Hippocampal formation (tissue), 2 donors: ENCODE measurements at places on chromosomes 1 and 21.
A peak's percentile ranks its signal among the peaks of the same experiment; 100 is the strongest.

DNA sequence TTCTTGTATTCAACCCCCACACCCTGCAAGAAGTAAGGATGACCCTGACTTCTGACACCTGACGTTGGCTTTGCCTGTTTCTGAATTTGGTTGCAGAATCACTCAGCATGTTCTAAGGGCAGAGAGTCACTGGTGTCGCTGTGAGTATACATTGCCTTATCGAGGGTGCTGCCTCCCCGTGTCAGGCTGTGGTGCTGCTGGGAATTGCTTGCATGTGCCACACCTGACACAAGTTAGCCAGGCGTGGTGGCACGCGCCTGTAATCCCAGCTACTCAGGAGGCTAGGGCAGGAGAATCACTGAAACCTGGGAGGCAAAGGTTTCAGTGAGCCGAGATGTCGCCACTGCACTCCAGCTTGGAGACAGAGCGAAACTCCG lies 45.9 kb downstream of the WDR4 start:
- no peak for DNase-seq

DNA sequence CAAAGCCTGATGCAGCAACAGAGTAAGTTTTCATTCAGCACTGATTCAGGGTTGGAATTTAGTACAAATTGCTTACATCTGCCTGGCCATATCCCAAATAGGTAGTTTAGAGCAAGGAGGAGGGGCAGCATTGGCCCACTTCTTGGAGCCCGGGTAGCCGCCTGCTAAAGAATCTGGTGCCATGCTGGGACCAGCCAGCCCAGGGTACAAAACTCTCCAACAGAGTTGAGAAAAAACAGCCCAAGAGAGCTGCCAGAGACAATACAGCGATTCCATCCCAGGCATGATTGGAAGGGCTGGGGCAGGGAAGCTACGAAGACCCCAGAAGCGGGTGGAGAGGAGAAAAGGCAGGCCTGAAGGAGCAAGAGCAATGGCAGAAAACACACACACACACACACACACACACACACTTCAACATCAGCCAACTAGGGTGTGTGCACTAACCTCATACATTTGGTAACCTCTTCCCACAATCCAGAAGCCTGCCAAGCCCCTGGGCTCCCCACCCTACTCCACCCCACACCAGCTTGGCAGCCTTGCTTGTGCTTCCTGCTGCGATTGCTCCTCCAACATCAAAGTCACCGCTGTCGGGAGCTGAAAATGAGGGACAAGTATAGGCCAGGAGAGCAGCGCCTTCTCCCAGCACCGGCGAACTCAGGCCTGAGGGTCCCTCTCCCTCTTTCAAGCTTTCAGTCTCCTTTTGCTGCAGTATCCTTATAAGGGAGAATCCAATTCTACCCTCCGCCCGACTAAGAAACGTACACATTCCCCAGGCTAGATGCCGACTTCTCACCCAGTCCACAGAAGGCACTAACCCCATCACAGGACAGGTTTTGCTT lies 1.2 kb downstream of the PIK3C2B start:
- DNase-seq, result peak; percentile 72

DNA sequence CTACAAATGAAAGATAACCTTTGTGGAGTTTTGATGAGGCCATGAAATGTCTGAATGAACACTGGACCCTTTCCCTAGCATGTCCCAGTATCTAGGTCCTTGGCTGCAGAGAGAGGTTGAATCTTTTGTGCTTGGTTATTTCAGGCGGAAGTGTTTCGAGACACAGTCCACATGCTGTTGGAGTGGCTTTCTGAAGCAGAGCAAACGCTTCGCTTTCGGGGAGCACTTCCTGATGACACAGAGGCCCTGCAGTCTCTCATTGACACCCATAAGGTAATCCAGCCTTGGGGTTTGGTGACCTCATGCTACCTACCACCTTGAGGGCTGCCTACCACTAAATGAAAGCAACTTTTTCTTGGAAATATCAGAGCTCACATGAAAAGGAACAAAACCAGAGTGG lies 38.9 kb upstream of the BMP8A start:
- DNase-seq, result no peak

- no peak for DNase-seq
Measured at GRCh38 chr1:225613006-225613405, 39.9 kb downstream of the ENAH start.

GRCh38 chr1:151147132-151147503 lies 687 bp upstream of the SEMA6C start:
- no peak for DNase-seq

GRCh38 chr1:81183051-81183450 lies 617.7 kb upstream of the ADGRL2 start:
- DNase-seq, result no peak

DNA sequence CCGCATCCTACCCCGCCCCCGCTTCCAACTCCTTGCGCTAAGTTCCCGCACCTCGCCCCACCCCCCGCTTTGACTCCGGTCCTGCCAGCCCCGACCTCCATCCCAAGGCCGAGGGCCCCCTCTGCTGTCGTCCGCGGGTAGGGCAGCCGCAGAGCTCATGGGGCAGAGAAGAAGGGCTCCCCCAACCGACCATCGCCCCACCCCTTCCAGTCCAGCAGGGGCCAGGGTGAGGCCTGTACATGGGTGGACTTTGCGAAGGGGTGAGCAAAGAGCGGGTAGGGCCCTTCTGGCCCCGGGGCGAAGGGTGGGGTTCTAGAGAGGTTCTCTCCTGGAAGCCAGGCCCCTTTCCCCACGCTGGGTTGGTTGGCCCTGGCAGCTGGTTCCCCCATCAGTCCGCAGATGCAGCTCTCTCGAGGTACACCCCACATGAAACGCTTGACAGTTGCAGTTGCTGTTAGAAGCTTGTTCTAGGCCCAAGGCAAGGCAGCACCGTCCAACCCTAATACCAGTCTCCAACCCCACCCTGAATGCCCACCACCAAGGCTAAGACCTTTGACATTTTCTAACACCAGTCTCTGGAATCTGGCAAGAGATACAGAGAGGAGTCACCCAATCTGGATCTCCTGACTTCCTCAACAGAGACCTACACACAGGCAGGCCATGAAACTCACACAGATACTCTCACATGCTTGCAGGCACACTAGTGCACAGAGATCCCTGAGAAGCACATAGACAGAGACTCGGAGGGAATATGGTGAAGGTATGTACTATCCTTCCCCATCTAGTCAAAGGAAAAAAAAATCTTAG lies 25.3 kb upstream of the ADGRB2 start:
- DNase-seq, result peak; percentile 96

DNA sequence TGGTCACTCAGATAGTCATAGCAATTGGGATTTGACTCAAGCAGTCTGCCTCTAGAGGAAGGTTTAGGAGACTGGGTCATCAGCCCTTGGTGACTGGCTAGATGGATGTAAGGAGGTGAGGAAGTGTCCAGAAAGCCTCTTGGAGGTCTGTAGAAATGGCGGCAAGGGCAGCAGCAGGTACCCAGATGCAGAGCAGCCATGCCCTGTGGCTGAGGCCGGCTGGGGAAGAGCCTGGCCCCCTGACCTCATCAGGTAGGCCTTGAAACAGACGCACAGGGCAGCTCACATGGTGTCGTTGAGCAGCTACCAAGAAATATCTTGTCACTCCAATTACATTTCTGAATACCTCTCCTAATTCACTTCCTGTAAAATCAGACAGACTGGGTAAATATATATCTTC lies 98.2 kb downstream of the DMRTB1 start:
- DNase-seq, result no peak

GRCh38 chr1:42732126-42732680 lies 7.8 kb downstream of the CLDN19 start:
- DNase-seq, result no peak

DNA sequence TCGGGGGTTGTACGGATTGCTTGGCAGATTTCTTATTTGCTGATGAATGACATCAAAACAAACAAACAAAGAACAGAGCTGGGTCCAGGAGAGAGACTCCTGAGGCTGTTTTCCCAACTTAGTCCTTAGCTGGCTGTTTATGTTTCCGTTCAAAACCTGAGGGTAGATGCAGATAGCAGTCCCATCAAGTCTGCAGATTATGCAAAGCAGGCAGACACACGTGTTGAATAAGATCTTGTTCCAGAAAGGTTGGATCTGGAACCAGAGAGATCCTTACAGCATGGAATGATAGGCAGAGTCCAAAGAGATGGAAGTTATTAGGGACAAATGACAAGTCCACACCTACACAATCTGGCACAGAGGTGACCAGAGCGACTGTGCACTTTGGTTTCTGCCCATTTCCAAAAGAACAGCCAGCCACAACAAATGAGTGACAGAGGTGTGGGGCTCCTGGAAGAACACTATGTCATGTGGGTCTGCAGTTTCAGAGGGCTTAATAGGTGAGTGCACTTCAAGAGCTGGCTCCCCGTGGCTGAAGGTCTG lies 65.5 kb downstream of the MAN1C1 start:
- DNase-seq, result no peak

DNA sequence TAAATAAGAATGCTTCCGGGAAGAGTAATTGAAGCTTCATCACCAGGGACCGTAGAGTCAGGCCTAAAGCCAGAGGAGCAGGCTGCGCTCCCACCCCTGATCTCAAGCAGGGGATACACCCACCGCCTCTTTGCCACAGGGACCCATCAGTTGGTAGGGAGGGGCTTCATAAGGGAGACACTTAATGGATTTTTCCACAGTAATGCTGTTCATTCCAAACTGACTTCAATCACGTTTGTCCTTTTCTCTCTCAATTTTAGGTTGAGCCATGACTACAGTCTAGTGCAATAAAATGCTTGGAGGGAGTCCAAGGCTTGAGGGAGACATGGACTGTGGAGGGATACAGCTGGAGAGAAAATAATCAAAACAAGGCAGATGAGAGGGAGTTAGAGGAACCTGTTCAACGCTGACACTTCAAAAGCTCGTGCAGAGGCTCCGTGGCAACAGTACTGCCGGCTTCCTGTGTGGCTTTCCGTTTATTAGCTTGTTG lies 111.5 kb downstream of the SEC16B start:
- DNase-seq, result no peak

GRCh38 chr1:28971980-28972771 lies 57.8 kb downstream of the EPB41 start:
- DNase-seq, result no peak

- DNase-seq, result no peak
Measured at GRCh38 chr1:204380293-204380831, 20.6 kb upstream of the PLEKHA6 start.

DNA sequence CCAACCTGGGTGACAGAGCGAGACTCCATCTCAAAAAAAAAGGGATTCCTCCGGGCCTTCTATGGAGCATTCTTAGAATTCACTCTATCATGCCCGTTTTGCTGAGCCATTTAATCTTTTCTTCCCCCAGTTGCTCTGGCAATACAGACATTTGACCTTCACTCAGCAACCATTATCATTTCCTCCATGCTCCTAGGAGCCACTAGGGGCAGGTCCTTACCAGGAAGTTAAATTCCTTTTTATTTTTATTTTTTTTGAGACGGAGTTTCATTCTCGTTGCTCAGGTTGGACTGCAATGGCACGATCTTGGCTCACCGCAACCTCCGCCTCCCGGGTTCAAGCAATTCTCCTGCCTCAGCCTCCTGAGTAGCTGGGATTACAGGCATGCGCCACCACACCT lies 9.7 kb upstream of the CGN start:
- DNase-seq, result no peak

DNA sequence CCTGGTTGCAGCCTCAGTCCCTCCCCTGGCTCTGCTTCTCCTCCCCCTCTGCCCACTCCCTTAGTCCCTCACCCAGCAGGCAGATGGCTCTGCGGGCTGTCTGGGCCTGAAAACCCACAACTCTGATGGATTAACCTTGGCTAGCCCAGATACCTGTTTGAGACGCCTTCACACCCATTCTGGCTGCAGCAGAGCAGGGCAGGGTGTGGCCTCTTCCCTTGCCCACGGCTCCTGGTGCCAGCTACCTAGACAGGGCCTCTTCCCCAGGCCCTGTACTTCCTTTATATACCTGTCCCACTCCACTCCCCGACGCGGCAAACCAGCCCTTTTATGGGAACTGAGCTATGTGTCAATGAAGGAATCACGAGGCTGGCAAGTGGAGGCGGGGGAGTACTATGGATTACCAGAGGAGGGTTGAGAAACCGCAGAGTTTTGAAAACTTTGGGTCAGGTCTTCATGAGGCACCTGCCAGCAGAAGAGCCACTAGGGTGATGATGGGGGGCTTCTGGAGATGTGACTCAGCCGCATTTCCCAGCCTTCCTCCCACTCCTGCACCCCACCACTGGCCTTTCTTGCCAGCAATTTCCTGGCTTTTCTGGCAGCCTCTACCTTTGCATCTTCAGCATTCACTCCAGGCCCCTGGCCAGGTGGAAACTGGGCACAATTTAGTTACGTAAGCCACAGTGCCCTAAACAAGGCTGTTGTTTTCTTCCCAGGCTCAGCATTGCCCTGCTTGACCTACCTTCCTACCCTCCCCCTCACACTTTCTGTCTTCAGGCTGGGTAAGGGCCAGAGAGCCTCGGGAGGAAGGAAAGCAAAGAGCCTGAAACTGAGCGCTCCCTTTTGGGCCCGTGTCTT lies at the start of gene CHI3L1:
Gene CHI3L1 (minus strand): TSS at position 259 of the 858 bp plus-strand sequence. CDS start 81 bp downstream, at position 178.
- peak; percentile 43 for DNase-seq

- DNase-seq, result no peak
Measured at GRCh38 chr1:95069710-95070093, 3.0 kb downstream of the ALG14 start.

DNA sequence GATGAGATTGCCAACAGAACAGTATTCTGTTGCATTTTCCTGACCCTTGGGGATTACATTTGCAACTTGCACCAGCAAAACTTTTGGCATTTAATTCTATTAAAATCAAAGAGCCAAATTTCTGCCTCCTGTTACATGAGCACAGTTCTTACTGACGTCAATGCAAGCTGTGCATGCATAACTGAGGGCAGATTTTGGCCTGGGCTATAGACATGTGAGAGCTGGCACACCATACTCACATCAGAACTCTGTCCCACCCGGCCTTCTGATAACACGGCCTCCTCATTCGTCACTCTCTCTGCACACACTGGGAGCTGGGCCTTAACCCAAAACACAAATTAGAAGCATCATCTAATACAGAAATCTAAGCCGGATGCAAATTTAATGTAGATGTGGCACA lies 31.5 kb downstream of the PAPPA2 start:
- no peak for DNase-seq

DNA sequence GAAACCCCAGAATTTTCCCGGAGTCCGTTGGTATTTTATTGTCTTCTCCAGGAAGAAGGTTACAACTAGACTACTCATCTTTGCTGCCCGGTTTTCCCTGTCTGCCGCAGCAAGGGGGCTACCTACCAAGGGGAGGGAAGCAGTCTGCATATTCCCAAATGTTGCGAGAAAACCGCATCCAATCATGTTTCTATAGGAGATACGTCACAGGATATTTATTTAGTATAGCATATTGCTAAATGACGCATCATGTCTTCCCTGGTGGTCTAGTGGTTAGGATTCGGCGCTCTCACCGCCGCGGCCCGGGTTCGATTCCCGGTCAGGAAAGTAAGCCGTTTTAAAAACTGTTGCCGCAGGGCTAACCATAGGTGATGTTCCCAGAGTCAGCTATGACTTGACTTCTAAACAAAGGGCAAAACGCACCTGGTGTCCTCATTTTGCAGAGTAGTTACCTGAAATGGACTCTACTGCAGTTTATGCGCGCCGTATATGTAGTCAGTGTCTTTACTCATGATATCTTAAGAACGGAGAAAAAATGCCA lies 15.2 kb upstream of the ZNF692 start:
- peak; percentile 88 for DNase-seq

DNA sequence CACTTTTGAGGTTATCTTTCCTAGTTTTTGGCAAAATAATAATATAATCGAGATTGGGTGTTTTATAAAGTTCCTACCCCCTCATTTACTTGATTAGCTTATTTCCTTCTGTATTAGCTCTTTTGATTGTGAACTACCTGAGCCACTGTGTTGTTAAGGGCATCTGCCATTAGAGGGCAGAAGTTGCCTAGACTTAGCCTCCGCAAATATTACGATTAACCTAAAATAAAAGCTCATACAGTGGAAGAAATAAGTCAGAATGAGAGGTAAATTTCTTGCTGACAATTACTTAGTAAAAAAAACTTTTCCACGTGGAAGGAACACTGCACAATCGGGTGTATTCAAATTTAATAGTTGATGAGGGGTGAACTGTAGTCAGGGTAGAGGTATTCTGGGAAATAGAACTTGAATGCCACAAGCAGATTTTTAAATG lies 2.3 kb downstream of the H3-3A start:
- DNase-seq, result peak; percentile 72
